Suppressor macrophage (primary cell): ENCODE measurements at places on chromosomes 11 and 22.

- peak; percentile 92 for DNase-seq
Measured at GRCh38 chr22:37492428-37493344, 6.5 kb upstream of the MFNG start.

GRCh38 chr11:15489281-15489680 lies 374.6 kb downstream of the INSC start:
- DNase-seq = no peak

- peak; percentile 6 for DNase-seq
Measured at GRCh38 chr11:111540114-111540936, at the start of gene LAYN. LAYN (plus strand) TSS chr11:111540720; CDS start chr11:111540844, 124 bp downstream.

DNA sequence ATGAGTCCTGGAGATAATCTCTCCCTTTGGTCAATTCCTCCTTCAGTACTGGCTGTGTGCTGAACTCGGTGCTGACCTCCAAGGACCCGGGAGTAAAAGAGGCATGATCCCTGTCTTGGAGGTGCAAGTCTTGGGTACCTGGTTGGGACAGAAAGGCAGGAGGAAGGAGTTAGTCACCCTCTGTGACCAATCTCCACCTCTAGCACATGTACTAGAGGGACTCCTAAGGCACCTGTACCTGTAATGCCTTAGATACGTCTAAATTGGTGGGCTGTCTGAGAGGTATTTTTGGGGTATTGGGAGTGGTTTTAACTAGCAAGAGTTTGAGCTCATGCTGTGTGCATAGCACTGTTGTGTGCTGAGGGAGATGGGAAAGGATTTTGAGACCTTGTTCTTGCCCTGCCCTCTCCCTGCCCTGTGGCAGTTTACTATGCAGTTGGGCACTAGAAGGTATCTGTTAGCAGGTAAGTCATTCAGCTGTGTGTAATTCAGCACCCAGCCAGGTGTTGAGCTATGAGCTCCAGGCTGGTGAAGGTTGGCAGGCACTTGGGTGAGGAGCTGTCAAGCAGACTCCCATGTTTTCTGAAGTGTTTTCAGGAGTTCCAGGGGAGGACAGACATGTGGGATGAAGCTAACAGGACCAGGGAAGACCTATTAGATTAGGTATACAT lies 2.5 kb downstream of the PANX1 start:
- DNase-seq = no peak

GRCh38 chr22:37824674-37825641 lies 1.8 kb downstream of the GALR3 start:
- peak; percentile 26 for DNase-seq
